ENCODE measurements at places on chromosomes 2 and 18.

GRCh38 chr2:75560022-75560767 is 544 bp downstream of the EVA1A start:
- no peak for DNase-seq

GRCh38 chr2:6664332-6665061 is 201.2 kb downstream of the CMPK2 start:
- DNase-seq: no peak

DNA sequence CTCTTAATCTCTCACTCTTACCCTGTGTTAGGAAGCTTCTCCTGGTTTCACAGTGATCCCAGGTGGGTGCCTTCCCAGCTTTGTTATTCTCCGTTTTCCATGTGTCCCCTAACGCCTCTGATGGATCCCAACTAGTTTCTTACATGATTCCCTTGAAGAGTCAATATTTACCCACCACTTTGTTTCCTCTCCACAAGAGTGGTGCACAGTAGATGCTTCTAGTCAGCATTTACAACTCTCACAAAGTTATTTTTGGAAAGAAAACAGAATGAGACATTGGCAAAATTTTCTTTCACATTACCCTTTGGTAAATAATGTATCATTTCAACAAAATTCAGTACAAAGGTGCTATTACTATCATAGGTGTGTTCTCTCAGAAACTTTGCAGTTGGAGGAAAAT is 1611.1 kb upstream of the ZEB2 start:
- DNase-seq: no peak

- no peak for DNase-seq
These were observed 5.8 kb upstream of the PRELID3A start for GRCh38 chr18:12401881-12402280.

DNA sequence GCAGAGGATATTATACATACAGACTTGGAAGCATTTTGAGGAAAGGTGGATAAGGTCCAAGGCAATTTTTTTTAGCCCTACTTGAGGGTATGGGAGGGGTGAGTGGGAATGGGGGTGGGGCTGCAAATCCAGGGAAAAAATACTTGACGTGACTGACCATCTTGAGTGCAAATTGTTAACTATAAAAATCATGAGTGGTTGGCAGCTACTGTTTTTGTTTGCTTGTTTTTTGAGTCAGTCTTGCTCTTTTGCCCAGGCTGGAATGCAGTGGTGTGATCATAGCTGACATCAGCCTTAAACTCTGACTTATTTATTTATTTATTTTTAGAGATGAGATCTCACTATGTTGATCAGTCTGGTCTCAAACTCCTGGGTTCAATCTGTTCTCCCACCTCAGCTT is 458.8 kb downstream of the PIK3C3 start:
- DNase-seq: no peak

GRCh38 chr2:233165895-233166661 is 85.4 kb upstream of the ATG16L1 start:
- no peak for DNase-seq

Data from putamen (tissue), 1 donor.